Upper lobe of right lung (tissue), 1 donor: ENCODE measurements at places on chromosomes 1 and 21. TPM values are rescaled to one million over a fixed set of nuclear protein-coding genes. Genes with fewer than 3 reads are reported as not detected.

The LINGO4 gene
- total RNA-seq, result 0.29 TPM

The VAV3 gene
- total RNA-seq, result 8.5 TPM

The HSD11B1 gene
- total RNA-seq, result 16.9 TPM

The FOXE3 gene
- total RNA-seq, result not detected

DNA sequence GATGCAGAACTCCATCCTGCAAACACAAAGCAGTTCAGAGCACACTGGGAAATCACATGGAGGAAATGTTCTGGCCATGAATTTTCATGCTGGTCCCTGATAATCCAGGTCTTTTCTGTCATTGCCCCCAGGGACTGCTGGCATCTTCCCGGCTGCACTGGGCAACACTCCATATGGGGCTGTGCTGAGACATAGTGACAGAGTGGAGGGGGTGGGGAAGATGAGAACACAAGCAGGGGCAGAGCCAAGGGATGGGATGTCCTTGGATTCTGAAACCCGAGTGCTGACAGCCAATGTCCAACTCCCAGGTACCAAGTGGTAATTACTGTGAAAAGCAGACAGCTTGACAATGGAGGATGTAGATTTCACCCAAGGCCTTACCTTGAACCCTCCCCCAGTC, 185.7 kb downstream of the HIVEP3 start:
- no peak for DNase-seq

GRCh38 chr1:59480188-59480888, 183.4 kb downstream of the FGGY start:
- DNase-seq, result no peak

- peak; percentile 32 for DNase-seq
These were observed 112.7 kb downstream of the PRDM2 start for GRCh38 chr1:13812456-13813397.

DNA sequence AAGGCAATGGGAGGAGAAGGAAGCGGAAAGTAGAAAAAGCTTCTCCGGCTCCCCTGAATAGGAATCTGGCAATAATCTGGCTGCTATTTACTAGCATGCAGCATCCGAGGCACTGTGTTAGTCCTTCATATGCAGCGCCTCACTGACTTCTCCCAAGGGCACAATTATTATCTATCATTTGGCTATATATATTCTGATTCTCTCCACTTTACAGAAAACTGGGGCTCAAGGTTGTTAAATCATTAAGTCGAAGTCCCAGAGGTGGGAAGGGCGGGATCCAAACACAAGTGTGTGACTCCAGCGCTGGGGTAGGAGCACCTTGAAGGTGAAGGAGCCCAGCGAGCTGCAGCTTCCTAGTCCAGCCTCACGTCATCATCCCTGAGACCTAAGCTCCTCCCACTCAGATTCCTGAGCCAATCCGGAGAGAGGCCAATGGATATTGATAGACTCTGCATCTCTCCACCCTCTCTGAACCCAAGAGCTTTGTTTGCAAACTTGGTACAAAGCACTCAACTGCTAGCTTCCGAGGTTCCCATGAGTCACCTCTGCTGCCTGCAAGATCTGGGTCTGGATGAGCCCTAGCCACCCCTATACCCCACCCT, 16.6 kb upstream of the EYA3 start:
- no peak for DNase-seq
